ENCODE measurements at places on chromosomes 12 and 14.

GRCh38 chr12:13163868-13164635 lies 32.5 kb upstream of the EMP1 start:
- no peak for DNase-seq

DNA sequence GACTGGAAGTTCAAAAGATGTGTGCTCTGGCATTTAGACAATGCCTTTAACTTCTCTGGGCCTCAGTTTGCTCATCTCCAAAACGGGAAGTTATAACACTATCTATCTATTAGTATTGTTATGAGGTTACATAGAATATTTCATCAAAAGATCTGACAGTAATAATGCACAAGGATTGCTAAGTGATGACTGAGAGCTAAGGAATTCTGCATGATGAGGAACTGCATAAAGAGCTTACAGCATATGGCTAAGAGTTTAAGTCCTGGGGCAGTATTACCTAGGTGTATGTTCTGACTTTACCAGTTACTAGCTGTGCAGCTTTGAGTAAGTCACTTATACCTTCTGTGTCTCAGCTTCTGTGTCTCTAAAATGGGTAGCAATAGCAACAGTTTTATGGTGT lies 160.1 kb upstream of the TMPO start:
- DNase-seq: no peak

DNA sequence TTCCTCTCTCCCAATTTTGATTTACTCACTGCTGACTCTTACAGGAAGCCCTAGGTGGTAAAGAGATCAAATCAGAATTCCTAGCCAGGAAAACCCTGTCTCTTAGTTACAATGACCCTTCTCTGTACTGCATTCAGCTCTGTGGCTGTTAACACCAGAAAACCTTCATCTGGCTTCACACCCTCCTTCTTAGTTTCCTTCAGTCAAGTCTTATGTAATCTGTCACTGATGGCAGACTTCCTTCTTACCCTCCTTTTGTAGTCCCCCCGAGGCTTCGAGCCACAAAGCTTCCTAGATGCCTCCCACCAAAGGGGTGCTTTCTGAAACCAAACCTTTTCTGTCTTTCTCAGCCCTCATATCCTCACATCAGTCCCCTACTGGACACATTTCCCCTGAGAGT lies 16.5 kb downstream of the NGDN start:
- no peak for DNase-seq

DNA sequence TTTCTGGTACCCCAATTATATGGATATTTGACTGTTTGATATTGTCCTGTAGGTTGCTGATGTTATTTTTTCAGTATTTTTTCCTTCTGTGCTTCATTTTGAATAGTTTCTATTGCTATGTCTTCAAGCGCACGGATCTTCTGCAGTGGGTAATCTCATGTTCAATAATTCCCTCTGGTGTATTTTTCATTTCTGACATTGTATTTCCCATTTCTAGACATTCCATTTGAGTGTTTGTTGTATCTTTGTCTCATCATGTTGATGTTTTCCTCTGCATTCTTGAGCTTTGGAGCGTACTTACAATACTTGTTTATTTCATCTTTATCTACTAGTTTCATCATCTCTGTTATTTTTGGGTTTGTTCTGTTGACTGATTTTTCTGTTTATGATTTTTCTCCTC lies 22.0 kb downstream of the TSPAN9 start:
- DNase-seq: no peak

- DNase-seq: no peak
These were observed 1663.6 kb upstream of the SEL1L start for GRCh38 chr14:83197271-83197670.

Measured in prostate gland (tissue), 2 donors.